ENCODE measurements at places on chromosomes 2 and 18.
A peak's percentile ranks its signal among the peaks of the same experiment; 100 is the strongest.

DNA sequence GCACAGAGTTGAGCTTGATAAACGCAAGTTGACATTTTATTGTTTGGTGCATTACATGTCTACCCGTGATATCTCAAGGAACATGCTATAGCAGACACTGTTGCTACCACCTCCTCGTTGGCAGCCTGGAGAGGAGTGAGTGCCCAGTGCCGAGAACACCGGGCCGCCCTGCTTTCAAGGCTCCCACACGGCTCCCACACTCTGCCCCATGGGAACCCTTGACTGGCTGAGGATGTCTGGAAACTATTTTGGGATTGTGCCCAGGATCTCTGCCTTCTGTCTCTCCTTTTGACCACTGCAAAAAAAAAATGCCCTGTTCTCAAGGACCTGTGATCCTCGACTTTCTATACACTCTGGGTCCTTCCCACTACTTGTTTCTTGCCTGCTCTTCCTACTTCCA is 21.1 kb downstream of the TET3 start:
- DNase-seq: no peak

GRCh38 chr18:46332921-46333341 is 228.7 kb downstream of the HAUS1 start:
- no peak for DNase-seq

DNA sequence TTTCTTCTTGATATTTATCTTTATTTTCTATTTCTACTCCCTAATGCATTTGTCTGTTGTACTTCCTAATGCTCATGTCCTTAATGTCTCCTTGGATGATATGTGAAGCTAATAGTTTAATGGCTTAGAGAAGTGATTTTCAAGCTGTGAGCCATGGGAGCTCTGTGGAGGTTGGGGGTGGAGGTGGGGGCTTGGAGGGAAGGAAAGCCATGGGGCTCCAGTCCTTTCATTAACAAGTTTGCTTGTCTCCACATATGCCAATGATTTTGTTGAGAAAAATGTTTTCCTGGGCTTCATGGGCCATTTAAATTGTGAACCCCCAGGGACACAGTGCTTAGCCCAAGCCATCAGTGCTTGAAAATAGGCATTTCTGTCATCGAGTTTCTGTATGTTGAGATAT is 264.1 kb downstream of the SCG2 start:
- DNase-seq: no peak

DNA sequence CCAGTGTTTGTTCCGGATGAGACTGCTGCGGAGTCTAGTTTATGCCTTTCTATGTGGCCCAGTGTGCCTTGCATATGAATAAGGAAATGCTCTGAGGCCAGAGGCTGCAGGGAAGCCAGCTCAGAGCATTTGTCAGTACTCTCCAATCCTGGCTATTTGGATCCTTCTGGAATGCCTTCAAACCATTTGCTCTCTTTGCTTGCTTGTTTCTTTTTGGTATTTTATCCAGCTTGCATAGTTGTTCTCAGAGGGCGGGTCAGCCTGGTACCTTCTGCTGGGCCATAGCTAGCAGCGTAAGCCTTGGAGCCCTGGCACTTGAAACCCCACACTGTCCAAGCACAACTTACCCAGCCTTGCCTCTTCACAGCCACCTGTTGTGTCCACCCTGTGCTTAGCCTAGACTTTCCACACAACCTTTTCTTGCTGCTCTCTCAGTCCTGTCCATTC is 20.5 kb downstream of the CENPO start:
- no peak for DNase-seq

DNA sequence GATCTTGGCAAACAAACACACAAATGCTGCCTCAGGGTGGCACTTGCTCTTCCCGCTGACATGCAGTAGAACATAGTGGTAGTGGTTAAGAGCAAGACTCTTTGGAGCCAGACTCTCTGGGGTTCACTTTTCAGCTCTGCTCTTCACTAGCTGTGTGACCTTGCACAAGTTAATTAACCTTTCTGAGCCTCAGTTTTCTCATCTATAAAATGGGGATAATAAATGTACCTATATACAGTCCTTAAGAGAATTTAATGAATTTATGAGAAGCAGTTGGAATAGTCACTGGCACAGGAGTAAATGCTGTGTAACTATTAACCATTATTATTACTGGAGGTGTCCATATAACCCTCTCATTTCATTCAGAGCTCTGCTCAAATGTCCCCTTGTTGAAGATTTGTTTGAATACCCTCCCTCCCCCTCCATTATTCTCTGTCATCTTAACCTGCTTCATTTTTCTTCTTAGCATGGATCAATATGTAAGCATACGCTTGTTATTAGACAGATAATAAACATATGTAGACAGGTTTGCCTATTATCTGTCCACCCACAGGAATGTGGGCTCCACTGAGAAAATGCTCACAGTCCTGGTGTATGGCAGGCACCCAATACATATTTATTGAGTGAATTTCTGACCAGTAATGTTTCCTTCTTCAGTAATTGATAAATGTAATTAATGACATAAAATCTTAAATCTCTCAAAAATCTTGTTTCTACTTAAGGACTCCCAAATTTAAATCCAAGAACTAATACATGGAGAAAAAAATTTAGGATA is 64.5 kb downstream of the TSPYL6 start:
- DNase-seq: no peak

- DNase-seq: no peak
Observed at GRCh38 chr2:15177103-15177502, 384.0 kb downstream of the NBAS start.

GRCh38 chr18:38981389-38981788 is 1415.8 kb upstream of the CELF4 start:
- DNase-seq: no peak

DNA sequence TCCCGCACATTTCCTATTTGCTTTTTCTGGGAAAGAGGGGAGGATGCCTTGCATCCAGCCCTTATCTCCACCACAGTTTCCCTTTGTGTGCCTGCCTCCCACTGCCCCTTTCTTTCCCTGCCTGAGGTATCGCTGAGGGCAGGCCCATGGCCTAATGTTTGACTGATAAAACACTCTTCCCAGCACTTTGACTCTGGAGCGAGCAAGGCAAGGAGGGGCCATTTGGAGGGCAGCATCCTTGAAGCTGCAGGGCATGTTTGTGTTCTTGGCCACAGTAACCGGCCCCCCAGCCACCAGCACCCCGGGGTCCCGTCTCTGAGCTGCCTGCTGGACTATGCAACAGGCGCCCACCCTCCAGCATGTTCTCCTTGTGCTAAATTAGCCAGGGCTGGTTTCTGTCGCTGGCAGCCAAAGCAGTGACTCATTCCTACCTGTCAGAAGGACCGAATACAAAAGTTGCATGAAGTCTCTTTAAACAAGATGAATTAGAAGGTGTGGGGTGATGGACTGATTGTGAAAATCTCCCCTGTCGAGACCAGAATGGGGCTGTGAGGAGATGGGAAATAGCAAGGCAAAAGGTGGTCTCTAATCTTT is 50.7 kb downstream of the BCL2L11 start:
- no peak for DNase-seq

DNA sequence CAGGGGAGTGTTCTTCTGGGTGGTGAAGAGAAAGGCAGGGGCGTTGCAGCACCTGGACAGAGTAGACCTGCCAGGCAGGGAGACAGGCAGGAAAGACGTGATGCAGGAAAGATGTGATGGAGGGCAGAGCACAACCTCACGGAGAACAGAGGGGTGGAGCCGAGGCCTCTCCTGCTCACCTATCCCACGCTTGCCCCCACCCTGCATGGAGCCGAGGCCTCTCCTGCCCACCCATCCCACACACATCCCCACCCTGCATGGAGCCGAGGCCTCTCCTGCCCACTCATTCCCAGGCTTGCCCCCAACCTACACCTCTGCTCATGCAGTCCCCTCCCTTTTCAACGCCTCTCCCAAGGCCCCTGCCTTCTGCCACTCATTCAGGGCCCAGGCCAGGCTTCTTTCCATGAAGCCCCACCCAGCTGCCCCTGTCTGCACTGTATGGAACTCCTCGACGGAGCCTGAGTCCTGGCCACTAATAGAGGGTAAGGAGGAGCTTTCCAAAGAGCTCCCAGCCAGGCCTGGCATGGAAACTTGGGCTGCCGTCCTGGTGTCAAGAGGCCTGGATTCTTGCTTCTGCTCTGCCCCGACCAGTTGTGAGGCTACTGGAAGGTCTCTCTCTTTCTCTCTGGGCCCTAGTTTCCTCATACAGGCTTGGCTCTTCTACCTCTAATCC is 32.0 kb upstream of the LOXHD1 start:
- DNase-seq: no peak

DNA sequence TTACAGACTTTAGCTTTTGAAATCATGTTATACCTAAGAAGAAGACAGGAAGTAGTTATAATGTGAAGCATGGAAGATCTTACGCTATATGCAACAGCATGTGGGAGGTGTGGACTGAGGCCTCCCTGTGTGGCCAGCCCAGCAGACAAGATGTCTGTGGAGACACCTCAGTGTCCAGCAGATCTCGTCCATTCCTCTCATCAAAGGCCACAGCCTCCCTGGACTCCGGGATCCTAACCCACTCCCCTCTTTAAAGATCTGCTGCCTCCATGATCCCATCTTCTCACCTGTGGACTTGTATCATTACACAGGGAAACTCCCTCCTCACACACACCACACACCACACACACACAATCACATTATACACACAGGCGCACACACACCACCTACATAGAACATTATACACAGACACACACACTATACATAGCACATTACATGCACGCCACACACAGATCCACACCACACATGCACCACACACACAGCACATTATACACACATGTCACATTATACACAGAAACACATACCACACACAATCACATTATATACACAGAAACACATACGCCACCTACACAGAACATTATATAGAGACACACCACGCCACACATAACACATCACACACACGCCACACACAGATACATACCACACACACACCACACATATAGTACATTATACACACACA is 89.5 kb downstream of the PXDN start:
- peak; percentile 38 for DNase-seq

DNA sequence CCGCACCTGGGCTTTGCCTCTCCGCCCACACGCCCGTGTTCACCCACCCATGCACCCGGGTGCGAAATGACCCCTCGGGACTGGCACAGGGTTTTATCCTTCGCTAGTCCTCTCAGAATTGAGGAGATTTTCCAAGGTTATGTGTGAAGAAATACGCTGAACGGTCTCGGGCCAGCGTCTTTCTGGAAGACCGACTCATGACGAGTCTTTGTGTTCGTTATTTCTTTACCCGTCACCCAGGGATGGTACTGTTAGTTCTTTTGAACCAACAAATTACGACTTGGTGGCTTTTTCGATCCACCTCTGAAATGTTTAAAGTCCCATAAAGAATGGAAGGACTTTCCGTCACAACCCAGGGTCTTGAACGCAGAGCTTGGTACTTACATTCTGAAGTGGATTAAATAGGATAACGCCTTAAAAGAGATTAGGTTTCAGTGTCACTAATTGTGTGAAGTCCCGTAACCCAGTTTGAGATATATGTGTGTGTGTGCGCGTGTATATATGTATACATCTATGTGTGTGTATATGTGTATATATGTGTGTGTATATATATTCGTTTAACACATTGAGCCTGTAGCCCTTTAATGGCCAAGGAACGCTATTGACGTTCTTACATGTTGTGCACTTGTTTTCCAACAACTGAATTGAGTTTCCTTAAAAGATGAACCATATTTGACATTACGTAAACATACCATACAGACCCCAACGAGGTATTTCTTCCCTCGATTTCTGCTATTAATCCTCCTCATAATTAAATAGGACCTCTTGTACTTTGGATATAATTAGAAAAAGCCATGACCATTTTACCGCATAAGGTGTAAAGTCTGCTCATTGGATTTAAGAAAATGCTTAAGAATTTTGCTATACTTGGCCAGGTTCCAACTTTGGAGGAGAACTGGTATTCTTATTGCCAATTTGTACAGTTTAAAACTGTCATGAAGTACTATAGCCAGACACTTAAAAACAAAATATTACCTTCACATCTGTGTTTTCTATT is 889 bp downstream of the ZC3H15 start:
- no peak for DNase-seq

GRCh38 chr2:202771741-202772460 is 99.7 kb downstream of the ICA1L start:
- no peak for DNase-seq

- no peak for DNase-seq
Observed at GRCh38 chr2:50872543-50872942, 159.4 kb downstream of the NRXN1 start.

DNA sequence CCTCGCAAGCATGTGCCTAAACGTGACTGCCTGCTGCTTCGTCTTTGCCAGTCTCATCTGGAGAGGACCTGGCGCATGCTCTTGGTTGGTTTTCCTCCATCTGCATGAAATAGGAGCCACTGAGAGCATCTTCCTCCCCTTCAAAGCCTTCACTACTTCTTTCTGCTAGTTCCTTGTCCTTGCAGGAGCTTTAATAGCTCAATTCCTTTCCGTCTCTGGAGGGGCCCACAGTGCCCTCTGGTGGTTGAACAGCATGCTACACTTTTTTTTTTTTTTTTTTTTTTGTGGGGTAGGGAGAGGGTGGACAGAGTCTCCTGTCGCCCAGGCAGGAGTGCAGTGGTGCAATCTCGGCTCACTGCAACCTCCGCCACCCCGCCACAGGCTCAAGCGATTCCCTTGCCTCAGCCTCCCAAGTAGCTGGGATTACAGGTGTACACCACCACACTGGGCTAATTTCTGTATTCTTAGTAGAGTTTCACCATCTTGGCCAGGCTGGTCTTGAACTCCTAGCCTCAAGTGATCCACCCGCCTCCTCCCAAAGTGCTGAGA is 59.6 kb downstream of the SP110 start:
- DNase-seq: peak; percentile 63

- no peak for DNase-seq
Observed at GRCh38 chr2:73997813-73998212, 13.1 kb downstream of the TET3 start.

GRCh38 chr18:48571639-48572384 is 33.0 kb downstream of the CTIF start:
- DNase-seq: no peak

DNA sequence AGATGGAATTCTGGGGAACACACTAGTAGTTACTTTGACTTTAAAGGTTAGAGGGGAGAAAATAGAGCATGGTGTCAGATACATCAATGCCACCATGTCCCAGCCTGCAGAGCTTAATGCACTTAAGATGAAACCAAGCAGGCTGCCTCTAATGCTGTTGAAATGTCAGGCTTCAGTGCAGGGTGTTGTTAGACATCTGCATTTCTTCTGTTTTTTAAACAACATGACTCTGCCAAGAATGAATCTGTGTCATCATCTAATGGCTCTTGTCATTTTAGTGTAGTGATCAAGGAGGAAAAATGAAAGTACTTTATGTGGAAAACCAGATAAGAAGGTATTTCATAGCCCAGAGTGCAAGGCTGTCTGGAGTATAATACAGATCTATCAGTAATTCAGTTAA is 29.9 kb downstream of the LYPD1 start:
- no peak for DNase-seq

DNA sequence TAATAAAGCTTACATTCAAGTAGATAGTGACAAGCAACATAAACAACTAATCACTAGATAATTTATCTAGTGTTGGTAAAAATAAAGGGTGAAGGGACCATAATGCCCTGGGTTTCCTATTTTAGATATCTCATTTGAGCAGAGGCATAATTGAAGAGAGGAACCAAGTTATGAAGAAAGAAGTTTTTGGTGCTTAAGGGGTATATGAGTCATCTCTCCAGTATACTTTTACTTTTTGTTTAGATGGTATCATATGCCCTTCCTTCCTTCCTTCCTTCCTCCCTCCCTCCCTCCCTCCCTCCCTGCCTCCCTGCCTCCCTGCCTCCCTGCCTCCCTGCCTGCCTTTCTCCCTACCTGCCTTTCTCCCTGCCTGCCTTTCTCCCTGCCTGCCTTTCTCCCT is 1053.5 kb upstream of the CELF4 start:
- DNase-seq: no peak

Data from right forelimb (tissue), 1 donor.